Fibroblast of upper back skin (primary cell): ENCODE measurements at places on chromosomes 6 and 20.

- DNase-seq, result no peak
These were observed 197.4 kb upstream of the KCNG1 start for GRCh38 chr20:51220293-51220706.

DNA sequence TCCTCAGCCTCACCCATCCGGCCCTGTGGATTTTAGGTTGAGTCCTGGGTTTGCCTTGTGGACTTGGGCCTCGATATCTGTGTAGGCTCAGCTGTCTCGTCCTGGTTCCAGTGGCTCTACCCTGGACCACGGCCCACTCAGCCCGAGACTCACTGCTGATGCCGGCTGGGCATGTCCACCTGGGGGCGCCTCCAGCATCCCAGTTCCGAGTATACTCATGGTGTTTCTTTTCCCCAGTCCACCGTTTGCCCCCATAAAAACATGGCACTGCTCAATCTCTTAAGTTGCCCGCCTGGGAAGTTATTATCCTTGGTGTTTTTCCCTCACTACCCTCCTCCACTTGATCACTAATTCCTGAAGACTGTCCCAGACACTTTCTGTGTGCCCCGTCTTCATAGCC is 99.1 kb downstream of the ARID1B start:
- no peak for DNase-seq

DNA sequence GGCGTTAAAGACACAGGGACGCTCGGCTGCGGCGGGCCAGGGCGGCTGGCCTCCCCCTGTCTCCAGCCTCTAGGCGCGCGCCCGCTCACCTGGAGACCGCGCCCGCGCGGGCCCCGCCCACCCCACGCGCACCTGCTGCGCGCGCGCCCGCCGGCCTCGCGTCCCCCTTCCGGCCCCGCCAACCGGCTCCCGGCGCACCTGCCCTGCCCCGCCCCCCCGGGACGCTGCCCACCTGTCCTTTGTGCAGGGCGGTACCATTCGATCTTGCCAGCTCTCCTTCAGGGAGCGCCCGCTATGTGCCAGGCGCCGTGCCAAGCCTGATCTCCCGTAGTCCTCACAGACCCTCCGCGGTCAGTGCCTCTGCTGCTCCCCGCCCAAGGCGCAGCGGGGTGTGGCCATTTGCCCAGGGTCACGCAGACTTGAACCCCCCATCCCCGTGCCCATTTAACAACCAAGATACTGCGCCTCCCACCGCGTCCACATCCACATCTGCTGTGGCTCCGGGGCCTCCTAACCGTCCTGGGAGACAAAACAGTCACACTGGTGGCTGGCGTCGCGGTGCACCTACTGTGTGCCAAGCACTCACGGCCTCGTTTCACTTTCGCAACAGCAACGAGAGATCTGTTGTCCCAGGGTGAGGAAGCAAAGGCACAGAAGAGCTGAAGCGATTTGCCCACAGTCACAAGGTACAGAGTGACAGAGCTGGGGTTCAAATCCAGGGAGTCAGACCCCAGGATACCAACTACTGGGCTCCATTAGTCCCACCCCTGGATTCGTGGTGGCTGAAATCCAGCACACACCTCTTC is 48.1 kb downstream of the NOL4L start:
- no peak for DNase-seq

DNA sequence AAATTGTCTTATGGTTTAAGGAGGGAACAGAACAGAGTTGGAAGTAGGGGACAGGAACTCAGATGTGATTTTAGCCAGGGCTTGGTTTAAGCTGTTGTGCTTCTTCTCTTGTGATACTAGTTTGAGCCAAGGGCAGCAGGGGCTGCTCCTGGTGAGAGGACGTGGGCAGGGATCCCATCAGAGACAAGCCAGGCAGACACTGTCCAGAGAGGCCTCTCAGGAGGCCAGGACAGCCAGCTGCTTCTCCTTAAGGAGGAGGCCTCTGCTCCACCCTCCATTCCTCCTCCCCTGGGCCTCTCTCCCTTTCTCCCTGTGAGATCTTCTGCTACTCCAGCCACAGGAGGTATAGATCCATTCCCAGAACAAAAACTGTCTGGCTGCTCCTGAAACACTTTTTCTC is 108.4 kb upstream of the MLN start:
- no peak for DNase-seq

DNA sequence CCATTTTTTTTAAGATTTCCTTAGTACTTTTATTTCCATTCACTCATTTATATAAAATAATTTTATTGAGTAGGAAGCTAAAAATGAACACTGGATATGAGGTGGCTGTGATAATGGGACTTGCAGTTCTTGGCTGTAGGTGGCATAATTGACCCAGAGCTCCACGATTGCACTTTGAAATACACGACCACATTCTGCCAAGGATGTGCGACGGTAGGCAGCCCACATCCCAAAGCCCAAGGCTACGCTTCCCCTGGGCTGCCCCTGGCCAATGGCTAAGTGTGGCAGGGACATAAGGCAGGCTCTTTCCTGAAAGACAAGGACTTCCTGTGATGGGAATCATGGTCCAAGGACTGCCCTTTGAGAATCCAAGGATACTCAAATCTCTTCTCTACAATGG is 43.7 kb upstream of the ADTRP start:
- DNase-seq, result no peak

DNA sequence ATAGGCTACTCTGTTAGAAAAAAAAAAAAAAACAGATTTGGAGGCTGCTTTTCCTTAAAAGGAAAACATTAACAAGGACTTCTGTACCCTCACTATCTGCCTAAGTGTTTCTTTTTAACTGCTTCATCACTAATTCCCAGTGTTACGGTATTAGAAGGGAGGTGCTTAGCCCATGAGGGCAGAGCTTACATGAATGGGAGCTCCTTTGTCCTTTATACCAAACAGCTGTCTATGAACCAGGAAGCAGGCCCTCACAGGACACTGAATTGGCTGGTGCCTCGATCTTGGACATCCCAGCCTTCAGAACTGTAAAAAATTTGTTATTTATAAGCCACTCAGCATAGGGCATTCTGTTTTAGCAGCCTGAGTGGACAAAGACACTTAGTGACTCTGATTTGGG is 215.6 kb upstream of the NRSN1 start:
- DNase-seq, result no peak

DNA sequence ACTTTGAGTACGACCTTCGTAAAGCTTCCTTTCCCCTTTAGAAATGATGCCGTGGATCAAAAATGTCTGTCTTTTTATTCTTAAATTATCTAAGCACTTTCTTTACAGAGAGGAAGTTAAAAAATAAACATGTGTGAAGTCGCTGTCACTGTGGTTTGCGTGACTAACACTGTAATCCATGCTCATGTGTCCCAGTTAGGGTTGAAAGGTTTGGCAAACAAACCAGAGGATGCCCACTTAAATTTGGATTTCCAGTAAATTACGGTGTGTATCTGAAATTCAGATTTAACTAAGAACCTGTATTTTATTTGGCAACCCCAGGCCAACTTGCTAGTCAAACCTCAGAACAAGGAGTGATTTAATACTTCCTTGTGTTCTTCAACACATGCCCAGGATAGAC is 21.1 kb downstream of the HLA-DRB1 start:
- no peak for DNase-seq

DNA sequence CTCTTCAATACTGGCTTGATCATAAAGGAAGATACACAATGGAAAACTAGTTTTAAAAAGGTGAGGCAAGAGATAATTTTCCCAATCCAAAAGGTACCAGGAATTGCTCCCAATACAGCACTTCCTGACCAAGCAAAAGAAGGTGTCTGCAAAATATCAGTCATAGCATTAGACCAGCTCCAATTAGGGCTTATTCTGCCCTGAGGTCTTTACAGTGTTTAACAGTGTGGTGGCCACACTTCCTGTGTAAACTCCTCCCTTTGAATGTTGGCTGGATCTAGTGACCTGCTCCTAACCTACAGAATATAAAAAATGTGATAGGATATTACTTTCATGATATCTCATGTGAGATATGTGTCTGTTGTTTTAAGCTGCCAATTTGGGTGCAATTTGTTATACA is 57.1 kb upstream of the BTN3A2 start:
- no peak for DNase-seq

- no peak for DNase-seq
These were observed 86.6 kb upstream of the RPS6KA2 start for GRCh38 chr6:166713434-166714186.

GRCh38 chr6:16803294-16804200 is 42.3 kb upstream of the ATXN1 start:
- peak; percentile 89 for DNase-seq

- DNase-seq, result peak; percentile 71
These were observed 21.2 kb downstream of the EPB41L2 start for GRCh38 chr6:131041814-131042213.

GRCh38 chr6:131657630-131658111 is 20.6 kb downstream of the ENPP3 start:
- DNase-seq, result peak; percentile 65

DNA sequence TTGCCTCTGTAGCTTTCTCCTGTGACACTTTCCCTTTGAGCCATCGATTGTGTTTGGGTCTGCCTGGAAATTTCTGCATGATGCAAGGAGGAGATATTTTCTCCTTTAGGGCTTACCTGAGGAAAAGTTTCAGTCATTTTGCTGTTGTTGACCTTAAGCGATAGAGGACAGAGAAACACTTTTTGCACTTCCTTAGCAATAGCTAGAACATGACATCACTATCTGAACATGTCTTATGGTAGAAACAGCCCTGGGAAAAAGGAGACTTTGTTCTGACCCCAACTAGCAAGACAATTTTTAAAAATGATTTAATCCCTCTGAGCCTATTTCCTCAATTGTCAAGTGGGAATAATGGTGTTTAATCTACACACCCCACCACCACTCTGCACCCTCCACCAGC is 9.7 kb upstream of the FILIP1 start:
- no peak for DNase-seq

DNA sequence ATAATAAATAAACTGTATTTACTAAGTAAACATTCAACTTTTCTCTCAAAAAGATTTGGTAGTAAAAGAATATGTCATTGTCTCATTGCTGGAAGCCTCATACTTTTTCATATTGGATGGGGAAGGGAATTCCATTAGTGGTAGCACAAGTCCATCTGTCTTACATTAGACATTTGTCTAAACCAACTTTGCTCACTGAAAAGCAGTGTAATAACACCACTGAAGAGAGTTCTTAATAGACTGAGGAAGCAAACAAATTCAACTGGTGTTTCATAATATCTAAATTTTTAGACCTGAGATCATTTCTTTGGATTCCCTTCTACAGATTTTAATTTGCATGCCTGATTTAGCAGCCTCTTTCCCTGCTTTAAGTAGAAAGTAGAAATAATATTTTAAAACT is 62.7 kb downstream of the PLCB1 start:
- DNase-seq, result peak; percentile 14

GRCh38 chr6:118327237-118327636 is 220.9 kb upstream of the PLN start:
- no peak for DNase-seq

DNA sequence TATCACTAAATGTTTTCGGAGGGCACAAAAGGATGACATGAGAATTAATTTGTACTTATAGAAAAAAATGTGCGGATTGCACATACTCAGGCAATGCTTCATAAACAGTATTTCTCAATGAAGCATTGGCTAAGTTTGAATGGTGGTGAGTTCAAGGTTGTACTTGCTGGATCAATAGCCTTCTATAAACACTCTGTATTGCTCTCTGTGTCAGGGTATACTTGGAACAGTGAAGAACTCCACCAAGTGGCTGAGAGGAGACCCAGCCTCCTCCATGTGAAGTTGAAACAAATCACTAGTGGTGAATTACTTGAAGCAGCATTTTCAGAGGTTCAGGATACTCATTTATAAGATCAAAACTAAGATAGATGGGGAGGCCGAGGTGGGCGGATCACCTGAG is 360.6 kb downstream of the RIMS1 start:
- no peak for DNase-seq

- DNase-seq, result no peak
These were observed 199.0 kb upstream of the FBXL4 start for GRCh38 chr6:99146711-99147110.

DNA sequence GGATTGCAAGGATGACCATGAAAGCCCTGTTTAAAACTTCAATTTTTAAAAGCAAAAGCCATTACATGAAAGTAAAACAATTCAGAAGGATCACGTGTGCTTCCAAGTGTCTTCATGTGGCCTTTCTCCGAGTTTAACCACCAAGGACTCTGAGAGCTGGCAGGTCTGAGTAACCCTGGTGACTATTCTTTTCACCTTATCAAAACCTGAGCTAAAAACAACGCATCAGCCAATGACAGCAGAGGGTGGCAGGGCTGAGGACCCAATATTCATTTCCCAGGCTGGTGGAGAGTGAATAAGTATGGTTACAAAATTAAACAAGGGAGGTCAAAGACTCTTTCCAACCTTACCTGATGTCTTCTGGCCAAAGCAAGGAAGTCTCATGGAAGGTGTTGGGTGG is 46.7 kb downstream of the DNAAF9 start:
- DNase-seq, result no peak

DNA sequence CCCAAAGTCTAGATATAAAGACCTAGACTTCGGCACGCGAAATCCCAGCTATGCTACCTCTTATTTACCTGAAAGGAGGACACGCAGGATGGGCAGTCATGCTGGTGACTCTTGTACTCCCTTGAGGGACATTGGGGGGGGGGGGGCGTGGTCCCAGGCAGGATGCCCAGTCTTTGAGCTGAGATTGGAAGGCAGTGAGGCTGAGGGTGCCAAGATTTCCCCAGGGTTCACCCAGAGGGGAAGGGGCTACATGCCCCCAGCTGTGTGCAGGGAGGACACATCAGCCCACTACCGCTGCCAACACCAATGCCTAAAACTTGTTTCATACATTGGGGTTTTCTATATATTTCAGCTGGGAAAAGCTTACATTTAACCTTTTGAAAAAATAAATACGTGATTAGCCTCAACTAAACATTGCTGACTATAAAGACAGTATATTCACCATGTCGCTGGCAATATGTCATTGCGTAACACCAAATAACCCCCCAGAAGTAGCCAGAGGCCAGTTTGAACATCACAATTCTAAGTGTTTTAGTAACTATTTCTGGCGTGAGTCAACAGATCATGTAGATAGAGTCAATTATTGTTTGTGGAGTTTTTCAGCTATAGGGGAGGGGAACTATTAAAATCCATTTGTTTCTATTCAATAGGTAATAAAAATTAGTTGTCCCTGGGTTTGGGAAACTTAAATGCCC is 21.6 kb downstream of the MGME1 start:
- no peak for DNase-seq

DNA sequence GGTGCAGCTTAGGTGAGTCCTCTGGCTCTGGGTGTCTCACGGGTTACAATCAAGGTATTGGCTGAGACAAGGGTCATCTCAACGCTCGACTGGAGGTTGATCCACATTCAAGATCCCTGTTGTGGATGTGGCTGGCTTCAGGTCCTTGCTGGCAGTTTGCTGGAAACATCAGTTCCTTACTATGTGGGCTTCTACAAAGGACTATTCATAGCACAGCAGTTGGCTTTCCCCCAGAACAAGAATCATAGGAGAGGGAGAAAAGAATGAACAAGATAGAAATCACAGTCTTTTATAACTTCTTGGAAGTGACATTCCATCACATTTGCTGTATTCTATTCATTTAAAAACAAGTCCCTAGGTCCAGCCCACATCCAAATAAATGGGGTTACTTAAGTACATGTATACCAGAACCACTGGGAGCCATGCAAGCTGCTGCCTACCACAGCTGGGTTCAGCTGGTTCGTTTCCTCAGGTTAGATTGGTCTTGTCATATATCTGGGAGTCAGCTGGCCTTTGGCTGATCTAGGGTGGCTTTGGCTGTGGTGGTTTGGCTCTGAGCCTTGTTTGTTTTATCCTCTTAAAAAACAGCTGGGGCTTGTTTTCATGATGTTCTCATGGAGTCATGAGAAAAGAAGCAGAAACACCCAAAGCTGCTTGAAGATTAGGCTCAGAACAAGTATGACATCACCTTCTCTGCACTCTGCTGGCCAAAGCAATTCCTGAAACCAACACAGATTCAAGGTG is 433.2 kb upstream of the SPTLC3 start:
- no peak for DNase-seq
